Choroid plexus epithelial cell (primary cell): ENCODE measurements at places on chromosomes 6 and 20.
A peak's percentile ranks its signal among the peaks of the same experiment; 100 is the strongest.

DNA sequence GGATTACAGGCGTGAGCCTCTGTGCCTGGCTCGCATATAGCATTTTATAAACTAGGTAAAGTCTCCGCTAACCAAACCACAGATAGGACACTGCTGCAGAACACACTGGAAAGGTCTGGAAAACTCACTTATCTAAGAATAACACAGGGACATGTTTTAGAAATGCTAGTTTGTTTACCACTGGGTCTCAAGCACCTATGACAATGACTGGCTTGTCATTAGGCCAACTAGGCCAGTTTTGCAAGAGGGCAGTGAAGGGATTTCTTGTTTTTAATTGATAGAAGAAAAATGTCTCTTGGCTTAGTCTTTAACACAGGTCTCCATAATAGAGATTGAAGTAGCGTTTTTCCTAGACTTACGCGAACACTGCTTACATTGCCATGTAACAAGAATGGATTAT lies 201.4 kb downstream of the TMEM242 start:
- DNase-seq, result no peak

GRCh38 chr20:11769825-11770224 lies 147.9 kb upstream of the BTBD3 start:
- DNase-seq, result peak; percentile 19

- DNase-seq, result no peak
Measured at GRCh38 chr6:10250655-10251220, 164.1 kb downstream of the TFAP2A start.

GRCh38 chr6:6975459-6976111 lies 132.2 kb upstream of the RREB1 start:
- no peak for DNase-seq

- DNase-seq, result no peak
Measured at GRCh38 chr6:79812195-79812594, 135.2 kb downstream of the ELOVL4 start.
